Stimulated activated naive B cell treated with anti-CD40 and anti-IgM and Interleukin-4, amounts not matched to agents 10 μg/mL and 1 μg/mL and 100 μg/mL, for 72 hours (primary cell): ENCODE measurements at places on chromosomes 1 and 21.

DNA sequence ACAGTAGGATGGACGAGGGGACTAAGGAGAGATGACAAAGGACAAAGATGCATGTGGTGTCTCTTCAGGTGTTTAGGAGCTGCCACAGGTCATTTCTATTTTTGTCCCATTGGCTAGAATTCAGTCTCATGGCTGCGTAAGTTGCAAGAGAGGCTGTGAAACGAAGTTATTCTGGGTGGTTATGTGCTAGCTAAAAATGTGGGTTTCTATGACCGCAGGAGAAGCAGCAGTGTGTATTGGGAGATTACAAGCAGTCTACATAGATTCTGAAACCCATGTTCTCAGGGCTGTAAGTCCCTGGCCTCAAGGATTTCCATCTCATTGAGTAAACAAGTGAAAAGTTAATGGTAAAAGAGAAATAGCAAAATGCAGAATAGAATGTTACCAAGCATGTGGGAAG is 110.7 kb downstream of the SPATA46 start:
- DNase-seq, result no peak

DNA sequence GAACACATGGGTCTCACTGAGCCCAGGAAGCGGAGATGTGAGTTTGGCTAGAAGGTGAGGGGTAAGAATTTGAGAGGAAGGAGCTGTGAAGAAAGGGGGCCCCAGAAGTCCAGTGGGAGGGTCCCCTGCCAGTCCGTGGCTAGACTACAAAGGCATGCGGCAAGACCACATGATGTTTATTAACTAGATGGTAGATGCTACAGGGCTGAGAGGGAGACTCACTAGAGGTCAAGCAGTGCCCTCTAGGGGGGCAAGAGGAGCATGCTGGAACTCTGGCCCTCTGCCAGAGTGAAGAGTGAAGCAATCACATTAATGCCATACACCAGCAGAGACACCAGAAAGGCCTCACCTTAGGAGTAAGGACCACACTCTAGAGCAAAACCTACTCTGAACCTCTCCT is 12.2 kb downstream of the KIAA0319L start:
- DNase-seq, result no peak

GRCh38 chr1:152018537-152018936 is 18.3 kb downstream of the S100A11 start:
- DNase-seq, result no peak

DNA sequence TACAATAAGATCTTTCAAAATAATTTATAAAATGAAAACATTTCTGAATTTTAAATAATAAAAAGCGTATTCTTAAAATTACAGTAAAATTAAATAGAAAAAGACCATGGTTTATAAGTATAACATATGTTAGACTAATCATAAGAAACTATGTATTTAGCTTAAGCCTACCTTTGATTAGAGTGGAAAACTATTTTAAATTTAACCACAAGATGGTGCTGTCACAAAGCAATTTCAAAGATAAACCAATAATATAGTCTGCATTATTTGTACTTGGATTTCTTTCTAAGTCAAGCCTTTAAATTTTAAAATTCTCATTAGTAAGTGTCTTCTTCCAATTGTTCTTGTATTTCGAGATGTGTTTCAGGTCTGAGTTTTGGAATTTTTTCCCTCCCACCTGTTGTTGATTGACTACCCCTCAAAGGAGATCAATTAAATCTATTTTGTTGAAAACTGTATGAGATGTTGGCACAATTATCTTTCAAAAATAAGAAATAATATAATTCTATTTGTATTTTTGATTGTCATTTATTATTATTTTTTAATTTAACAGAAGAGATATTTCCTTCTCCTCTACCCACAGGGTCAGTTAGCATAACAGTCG is 459.8 kb downstream of the KCNT2 start:
- DNase-seq, result no peak

- no peak for DNase-seq
Observed at GRCh38 chr21:45962531-45963231, 18.9 kb upstream of the COL6A1 start.

- no peak for DNase-seq
Observed at GRCh38 chr1:242477944-242478343, 46.6 kb downstream of the PLD5 start.

DNA sequence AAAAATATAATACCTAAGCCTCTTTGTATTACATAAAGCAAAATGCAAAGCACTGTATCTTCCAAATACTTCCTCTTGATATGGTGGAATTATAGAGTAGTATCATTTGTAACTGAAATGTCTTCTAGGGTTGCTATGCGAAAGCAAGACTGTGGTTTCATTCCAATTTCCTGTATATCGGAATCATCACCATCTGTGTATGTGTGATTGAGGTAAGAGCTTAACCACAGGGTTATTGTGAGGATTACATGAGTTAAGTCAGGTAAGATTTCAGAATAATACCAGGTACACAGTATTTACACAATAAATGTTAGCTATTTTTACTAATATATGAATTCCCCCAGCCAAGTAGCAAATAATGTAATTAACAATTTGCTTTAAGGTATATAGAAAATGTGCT is 24.7 kb downstream of the CD53 start:
- no peak for DNase-seq

DNA sequence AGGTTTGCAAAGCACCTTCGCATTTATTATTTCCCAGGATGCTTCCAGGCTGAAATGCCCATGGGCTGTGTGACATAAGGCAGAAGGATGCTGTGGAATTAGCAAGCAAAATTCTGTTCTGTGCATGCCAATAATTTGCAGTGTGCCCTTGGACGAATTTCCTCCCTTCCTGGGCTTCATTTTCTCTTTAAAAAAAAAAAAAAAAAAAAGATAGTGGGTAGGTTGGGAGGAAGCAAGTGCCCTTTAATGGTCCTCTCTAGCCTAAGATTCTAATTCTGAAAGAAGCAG is 2.5 kb upstream of the ID3 start:
- DNase-seq, result no peak

GRCh38 chr21:42827588-42827987 is 51.8 kb downstream of the WDR4 start:
- DNase-seq, result no peak

- no peak for DNase-seq
Observed at GRCh38 chr1:227901239-227901905, 46.4 kb downstream of the WNT9A start.

- no peak for DNase-seq
Observed at GRCh38 chr21:42012763-42013329, 2.7 kb upstream of the ZBTB21 start.

DNA sequence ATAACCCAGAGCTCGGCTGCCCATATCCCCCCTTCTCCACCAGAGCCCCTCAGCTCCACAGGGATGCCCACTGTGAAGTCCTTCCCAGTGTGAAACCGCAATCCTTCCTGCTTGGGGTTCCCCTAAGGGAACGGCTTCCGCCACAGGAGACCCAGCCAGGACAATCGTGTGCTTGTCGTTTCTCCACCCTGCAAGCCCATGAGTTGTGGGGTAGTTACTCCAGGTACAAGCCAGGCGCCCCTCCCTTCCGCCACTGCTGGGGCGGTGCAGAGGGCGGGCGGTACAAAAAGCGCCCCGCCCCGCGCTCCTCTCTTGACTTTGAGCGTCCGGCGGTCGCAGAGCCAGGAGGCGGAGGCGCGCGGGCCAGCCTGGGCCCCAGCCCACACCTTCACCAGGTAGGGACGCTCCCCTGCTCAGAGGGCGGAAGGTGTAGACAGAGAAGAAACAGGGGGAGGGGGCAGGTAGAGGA is at the start of gene TINAGL1:
TSS of gene TINAGL1 (plus strand) at position 315 of the 469 bp plus-strand sequence. CDS start 634 bp downstream, outside the sequence.
- DNase-seq, result no peak

GRCh38 chr1:3323021-3323795 is 131.3 kb upstream of the ARHGEF16 start:
- DNase-seq, result no peak

- DNase-seq, result no peak
Observed at GRCh38 chr21:42147386-42148020, 71.4 kb upstream of the ABCG1 start.

GRCh38 chr1:20932437-20932977 is 145.4 kb upstream of the HP1BP3 start:
- DNase-seq, result no peak

GRCh38 chr1:63891060-63891690 is 117.4 kb downstream of the ROR1 start:
- no peak for DNase-seq

GRCh38 chr1:54220004-54220811 is 20.2 kb downstream of the MRPL37 start:
- DNase-seq, result no peak

DNA sequence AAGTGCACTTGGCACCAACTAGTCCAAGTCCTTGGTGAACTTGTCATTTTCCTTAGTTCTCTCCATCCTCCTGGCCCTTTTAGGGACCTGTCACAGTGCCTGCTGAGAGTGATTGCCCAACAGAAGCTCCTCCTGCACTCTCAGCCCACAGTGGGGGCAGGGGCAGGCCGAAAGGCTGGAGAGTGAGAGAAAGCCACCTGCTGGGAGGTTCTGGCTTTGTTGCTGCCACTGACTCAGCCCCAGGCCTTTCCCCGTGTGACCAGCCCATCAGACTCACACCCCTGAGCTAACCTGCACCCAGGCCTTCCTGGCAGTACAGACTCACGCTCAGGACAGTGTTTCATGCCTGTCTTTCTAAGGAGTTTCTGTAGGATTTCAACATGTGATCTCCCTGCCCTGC is 17.1 kb upstream of the PROK1 start:
- no peak for DNase-seq

GRCh38 chr1:236865818-236866155 is 70.7 kb downstream of the MTR start:
- no peak for DNase-seq

DNA sequence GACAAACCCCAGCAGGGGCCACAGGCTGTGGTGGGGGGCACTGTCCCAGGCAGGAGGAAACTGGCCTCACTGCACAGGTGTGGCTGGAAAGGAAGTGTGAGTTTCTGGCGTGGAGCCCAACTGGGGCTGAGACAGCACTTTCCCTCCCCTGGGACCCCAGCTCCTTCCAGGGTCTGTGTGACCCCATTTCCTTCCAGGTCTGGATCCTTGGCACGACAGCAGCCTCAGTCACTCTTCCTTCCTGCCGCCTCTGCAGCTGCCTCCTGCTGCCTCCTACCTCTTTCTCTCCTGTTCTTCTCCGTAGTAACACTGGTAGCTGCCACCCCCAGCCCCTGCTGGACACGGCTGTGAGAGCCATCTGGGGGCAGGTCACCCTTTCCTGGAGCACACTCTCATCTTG is 88.0 kb downstream of the SIK1 start:
- no peak for DNase-seq

- no peak for DNase-seq
Observed at GRCh38 chr1:206469411-206469932, 804 bp upstream of the IKBKE start.

- no peak for DNase-seq
Observed at GRCh38 chr1:37567023-37567422, 10.3 kb downstream of the DNALI1 start.

- no peak for DNase-seq
Observed at GRCh38 chr1:45516036-45516435, 5.6 kb downstream of the PRDX1 start.

DNA sequence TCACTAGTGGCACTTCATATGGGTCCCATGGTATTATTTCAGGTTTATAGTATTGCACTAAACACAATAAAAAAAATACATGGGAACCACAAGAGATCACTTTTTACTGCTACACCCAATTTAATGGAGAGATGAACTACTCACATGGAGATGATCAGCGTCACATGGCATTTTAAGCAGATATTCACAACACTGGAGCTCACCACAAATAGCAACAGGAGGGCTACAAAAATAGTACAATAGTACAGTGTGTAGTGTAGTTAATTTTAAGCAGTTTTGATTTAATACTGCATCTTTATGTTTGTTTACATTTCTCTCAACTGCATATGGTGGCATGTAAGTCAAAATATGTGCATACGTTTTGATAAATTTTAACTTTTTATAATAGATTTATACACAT is 31.0 kb downstream of the SNX7 start:
- DNase-seq, result no peak

DNA sequence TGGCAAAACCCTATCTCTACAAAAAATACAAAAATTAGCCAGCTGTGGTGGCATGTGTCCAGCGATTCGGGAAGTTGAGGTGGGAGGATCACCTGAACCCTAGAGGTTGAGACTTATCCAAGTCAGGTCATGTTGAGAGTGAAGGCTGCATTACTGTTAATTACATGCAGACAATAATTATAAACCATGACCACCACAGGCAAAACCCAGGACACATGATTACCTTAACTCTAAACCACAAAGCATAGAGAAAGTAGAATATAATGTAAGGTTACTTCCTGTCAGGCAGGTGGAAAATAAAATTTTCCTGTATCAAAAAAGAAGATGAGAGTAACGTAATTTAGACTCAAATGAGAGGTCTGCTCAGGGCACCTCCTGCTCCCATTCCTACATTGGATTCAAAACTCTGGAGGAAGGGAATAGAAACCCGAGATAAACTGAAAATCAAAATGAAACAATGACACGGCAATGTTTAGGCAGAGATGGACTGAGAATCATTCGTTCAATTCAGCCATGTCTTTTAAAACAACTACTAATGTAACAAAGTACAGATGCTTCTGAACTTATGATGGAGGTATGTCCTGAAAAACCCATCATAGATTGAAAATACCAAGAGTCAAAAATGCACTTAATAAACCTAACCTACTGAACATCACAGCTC is 33.6 kb downstream of the RGS8 start:
- DNase-seq, result no peak

- DNase-seq, result peak; percentile 9
Observed at GRCh38 chr1:58883037-58883887, 99.4 kb upstream of the JUN start.

DNA sequence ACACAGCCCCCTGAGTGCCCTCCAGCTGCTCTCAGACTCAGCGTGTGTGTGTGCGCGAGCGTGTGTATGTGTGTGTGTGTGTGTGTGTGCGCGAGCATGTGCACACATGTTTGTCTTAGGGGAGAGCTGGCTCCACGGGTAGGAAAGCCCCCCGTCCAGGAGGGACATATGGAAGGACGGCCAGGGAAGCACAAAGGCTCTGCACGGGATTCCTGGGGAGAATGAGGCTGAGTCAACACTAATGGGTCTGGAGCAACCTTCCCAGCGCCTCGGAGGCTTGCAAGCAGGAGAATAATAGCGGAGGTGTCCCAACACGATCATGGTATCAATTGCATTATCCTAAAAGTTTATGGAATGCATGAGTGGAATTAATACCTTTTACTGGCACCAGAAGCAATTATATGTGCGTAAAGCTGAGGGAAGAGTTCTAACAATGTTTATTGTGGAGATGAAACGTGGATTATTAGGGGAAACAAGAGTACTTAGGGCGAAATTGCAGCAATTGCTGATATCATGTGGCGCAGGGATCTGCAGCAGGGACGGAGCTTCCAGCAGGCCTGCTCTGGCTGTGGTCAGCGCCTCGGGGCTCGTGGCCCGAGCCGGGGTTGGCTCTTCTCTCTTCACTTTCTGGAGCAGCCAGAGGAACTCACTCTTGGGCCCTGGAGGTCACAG is 40.3 kb upstream of the CCDC27 start:
- no peak for DNase-seq

- DNase-seq, result no peak
Observed at GRCh38 chr1:29260531-29260930, 24.2 kb downstream of the PTPRU start.

DNA sequence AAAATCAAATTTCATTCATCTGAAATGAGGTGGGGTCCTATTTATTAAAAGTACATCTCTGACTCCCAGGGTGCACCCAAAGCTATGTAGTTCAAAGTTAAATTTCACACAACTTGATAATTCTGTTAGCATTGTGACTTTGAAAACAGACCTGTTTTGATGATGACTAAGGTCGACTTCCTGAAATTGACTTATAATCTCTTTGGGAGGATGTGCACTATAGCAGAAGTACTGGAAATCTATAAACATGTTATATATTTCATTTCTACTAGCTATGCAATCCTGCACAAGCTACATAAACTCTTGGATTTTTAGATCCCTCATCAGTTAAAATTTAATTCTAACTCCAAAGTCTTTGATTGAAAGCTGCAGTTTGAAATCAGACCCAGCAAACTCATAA is 507.6 kb downstream of the NEGR1 start:
- DNase-seq, result no peak
